ENCODE measurements at places on chromosomes 3 and 15.

DNA sequence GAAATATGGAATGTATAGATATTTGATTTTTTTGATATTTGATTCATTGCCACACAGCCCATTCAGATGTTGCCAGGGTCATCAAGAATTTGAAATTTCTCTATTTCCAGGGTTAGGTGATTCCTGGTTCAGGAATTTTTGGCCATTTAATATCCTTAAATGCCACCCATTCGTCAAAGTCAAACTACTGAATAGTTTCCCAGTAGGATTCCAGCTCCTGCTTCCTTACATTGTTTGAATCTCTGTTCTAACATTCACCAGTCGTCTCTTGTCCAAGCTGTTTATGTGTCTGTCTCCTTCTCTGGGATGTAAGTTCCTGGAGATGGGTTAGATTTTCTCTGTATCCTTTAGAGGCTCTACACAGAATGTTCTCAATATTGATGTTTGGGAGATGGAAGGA, 124.9 kb upstream of the TLE3 start:
- DNase-seq: no peak

- peak; percentile 64 for DNase-seq
Measured at GRCh38 chr3:104102386-104102785, 1264.3 kb upstream of the ALCAM start.

DNA sequence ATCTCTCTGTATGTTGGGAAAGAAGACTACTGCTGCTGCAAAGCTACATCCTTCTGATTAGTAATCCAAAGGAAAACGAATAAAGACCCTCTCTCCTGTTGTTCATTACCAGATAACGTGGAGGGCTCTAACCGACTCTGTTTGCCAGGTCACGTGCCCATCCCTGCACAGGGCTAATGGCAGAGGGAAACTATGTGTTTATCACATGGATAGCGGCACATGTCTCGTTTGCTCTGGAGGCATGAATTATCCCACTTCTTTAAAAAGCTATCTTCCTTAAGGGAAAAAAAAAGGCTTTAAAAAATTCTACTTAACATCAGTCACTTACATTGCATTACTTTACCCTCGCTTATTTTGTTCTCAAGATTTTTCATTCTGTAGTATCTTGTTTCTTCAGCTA, 32.9 kb upstream of the APEH start:
- no peak for DNase-seq

- no peak for DNase-seq
Measured at GRCh38 chr15:60762638-60763037, 283.7 kb upstream of the ICE2 start.

DNA sequence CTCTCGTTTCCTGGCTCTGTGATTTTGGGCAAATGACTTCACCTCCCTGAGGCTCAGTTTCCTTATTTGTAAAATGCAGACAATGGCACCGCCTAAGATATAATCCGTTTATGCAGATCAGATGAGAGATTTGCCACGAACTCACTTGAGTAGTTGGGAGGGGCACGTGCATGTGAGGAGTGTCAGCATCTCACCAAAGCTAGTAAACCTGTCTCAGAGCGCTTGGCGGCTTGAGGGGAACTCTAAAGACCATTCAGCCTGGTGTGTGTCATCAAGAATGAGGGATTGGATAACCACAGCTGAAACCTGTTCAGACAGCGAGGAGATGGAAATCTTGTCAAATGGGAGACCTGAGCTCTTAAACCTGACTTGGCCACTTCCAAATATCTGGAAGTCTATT, 48.7 kb downstream of the BDH1 start:
- no peak for DNase-seq

- no peak for DNase-seq
Measured at GRCh38 chr3:73521734-73522336, 102.9 kb downstream of the PDZRN3 start.

- DNase-seq: peak; percentile 51
Measured at GRCh38 chr3:134407239-134407625, 33.0 kb upstream of the AMOTL2 start.

DNA sequence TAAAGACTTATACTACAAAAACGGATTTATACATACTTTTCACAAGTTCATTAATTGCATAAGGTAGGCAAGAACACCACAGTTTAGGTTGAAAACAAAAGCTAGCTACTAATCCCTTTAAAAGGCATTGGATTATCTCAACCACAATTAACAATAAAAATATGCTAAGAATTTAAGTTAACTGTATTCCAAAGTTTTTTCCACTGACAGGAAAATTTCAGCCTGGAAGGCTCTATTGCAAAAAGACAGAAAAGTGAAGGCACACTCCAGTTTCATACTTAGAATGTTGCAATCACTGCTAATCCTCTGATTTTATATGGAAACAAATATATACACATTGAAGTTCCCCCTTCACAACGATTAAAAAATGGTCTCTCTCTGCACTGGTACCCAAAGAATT, 71.5 kb downstream of the TJP1 start:
- no peak for DNase-seq

- no peak for DNase-seq
Measured at GRCh38 chr3:66795365-66795764, 202.7 kb upstream of the KBTBD8 start.

DNA sequence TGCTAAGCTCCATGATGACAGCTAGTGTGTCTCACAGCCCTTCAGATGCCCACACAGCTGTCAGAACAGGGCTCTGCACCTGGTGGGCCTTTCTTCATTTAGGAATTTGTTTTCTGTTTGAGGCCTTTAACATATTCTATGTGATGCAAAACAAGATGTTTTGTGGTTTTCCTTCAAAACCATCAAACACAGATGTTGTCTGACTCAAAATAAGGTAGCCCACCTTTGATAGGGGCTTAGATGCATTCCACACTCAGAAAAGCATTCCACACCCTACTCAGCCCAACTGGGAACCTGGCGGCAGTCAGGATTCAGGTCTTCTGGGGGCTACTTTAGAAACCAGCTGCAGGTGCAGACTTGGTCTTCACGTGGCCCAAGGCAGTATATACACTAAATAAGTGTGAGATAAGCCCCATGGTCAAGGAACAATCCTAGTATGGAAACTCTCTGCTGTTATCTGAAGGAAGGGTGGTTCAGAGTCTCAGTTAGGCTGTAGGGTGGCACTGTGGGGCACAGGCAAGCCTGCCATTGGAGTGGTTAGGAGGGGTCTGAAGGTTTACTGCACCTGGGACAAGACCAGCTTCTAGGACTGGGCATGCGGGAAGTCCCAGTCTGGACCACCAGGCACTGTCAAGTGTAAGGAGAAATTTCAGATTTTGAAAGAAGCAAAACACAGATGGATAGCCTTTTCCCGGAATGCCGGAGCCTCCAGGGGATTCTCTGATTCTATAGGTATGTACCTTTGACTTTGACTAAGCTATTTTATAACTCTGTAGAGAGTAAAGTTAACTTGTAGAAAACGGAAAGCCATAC, 20.1 kb downstream of the LRRC2 start:
- DNase-seq: no peak

GRCh38 chr15:31550211-31550977, 223.8 kb downstream of the KLF13 start:
- DNase-seq: no peak

GRCh38 chr3:35677797-35678196, 38.5 kb downstream of the ARPP21 start:
- no peak for DNase-seq

GRCh38 chr3:155675094-155675493, 69.8 kb downstream of the PLCH1 start:
- no peak for DNase-seq

DNA sequence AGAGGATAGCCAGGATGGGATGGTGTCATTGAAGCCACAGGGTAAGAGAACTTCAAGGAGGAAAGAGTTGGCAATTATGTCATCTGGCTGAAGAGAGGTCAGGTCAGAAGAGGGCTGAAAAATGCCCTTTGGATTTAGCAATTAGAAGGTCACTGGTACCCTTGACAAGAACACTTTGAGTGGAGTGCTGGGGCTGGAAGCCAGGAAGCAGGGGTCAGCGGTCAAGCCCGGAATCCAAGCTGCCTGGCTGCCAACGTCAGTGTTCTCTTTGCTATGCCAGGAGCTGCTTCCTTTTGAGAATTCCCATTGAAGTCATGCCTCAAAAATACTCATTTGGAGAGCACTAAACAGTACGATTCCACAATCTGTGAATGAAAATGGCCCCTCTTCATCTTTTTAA, 386.5 kb downstream of the SHQ1 start:
- no peak for DNase-seq

DNA sequence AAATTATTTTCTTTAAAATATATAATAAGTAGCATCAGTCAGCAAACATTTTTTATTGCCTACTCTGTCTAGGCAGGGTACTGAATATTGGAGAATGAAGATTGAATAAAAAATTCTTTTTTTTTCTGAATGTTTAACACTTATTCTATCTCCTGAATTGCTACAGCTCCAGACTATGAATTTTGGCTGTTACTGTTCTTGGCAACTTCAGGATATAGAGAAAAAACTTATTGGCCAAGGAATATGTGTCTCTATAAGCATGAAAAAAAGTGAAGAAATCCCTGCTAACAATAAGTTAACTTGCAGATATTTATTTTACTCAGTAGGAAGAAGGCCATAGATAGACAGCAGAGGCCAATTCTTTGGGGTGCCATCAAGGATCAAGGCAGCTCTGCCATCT, 309.6 kb downstream of the RBMS3 start:
- no peak for DNase-seq

- DNase-seq: no peak
Measured at GRCh38 chr3:59752925-59753324, 703.1 kb upstream of the CFAP20DC start.

GRCh38 chr3:19107719-19108118, 40.6 kb upstream of the KCNH8 start:
- no peak for DNase-seq

- DNase-seq: peak; percentile 41
Measured at GRCh38 chr3:181796641-181797040, 84.9 kb downstream of the SOX2 start.

DNA sequence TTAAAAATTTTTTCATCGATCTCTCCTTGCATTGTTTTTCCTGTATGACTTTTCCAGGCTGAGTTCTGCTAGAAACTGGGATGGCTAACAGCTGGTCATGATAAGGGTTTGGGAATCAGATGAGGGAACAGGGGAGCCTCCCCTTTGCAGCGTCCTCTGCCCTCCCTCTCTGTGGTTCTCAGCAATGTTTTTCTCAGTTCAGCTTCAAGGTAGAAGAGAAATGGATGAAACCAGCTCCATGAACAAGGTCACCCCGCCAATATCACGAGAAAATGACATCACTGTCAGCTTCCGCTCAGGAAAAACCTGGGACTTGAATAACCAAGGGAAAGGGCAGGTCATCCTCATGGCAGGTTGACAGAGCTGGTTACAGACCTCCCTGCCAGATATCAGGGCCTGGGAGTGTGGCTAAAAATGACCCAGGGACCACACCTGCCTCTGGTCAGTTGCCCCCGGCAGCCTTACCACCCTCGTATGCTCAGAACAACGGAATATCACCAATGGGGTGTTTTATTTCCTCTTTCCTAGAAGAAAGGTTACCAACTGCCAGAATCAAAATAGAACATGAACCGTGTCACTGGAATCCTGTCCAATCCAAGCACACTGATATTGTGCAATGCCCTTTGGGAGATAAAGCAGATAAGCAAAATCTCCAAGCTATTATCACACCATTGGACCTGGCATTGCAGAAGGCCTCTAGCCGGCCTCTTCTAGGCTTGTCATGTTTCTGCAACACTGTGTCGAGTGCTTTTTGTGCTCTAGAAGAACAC, 26.1 kb downstream of the LSM3 start:
- no peak for DNase-seq

- no peak for DNase-seq
Measured at GRCh38 chr15:78194568-78194925, 39.8 kb downstream of the ACSBG1 start.

- no peak for DNase-seq
Measured at GRCh38 chr3:58028902-58029301, 20.7 kb downstream of the FLNB start.

GRCh38 chr15:95075792-95076677, 844.7 kb downstream of the MCTP2 start:
- no peak for DNase-seq

DNA sequence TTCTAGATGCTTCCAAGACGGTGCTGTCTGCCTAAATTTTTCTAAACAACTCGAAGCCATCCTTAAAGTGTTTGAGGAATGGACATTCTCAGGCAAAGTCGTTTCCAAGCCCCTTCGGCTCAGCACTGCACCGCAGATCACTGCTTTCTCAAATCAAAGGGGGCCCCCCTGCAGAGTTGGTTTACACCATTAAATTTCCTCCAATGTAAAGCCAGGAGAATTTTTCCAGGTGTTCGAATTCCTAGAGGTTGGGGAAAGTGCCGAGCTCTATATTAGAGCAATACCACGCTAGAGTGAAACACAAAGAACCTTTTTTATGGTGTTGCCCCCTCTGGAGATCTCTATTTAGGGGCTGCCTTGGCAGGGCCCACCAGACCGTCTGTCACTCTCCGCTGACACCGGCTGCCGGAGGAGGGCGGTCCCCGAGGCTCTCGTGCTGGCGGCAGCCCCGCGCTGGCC, 277.9 kb upstream of the NR2F2 start:
- DNase-seq: no peak

DNA sequence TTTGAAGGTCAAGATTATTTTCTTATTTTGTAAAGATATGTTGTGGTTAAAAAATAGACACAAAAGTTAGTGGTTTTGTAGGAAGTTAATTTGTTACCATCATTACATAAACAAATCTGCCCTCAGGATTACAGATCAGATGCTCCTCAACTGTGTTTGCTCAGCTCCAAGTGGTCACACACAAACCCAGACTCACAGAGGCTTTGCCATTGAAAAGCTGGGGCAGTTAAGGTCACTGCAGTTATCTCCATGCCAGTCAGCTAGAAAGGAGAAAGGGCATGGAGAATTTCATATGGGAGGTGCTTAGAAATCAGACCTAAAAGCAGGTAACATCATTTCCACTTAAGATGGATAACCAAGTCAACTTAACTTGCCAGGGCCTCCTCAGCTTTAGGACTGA, 825.7 kb upstream of the GBE1 start:
- no peak for DNase-seq

GRCh38 chr3:40196966-40197365, 112.5 kb upstream of the EIF1B start:
- no peak for DNase-seq
